ENCODE measurements at places on chromosomes 7 and 10. TPM values are rescaled to one million over a fixed set of nuclear protein-coding genes. Genes with fewer than 3 reads are reported as not detected.

DNA sequence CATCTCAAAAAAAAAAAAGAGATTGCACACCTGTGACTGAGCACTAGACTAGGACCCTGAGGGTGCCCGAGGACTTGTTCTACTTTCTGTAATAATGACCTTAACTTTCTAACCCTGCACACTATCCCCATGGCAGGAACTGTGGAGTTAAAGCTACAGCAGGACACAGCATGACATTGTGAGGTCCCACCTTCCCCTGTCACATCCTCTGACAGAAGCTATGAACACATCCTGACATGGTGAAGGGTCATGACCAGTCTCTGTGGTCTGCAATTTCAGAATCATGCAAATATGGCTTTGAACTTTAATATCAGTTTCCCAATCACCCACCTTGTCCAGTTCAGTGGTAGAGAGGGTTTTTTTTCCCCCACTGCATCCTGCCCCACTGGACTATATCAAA, 18.5 kb upstream of the SAR1A start:
- DNase-seq = no peak

DNA sequence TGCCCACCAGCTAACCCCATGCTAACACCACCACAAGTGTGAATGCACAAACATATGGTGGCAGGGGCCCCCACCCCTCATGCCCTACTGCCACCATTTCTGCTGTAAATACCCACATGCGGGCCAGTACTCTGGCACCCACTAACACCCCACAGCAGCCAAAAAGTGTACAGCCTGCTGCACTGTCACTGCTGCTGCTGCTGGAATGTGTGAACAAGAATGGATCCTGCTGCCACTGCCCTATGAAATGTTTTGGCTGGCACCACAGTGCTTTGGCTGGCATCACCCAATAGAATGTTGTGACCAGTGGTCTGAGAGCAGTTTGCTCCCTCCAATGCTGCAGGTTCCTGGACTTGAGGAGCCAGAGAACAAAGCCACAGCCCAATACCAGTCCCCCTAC, 606.6 kb upstream of the SORCS1 start:
- DNase-seq = no peak

- DNase-seq = no peak
Observed at GRCh38 chr10:103861505-103861904, 6.1 kb upstream of the SH3PXD2A start.

DNA sequence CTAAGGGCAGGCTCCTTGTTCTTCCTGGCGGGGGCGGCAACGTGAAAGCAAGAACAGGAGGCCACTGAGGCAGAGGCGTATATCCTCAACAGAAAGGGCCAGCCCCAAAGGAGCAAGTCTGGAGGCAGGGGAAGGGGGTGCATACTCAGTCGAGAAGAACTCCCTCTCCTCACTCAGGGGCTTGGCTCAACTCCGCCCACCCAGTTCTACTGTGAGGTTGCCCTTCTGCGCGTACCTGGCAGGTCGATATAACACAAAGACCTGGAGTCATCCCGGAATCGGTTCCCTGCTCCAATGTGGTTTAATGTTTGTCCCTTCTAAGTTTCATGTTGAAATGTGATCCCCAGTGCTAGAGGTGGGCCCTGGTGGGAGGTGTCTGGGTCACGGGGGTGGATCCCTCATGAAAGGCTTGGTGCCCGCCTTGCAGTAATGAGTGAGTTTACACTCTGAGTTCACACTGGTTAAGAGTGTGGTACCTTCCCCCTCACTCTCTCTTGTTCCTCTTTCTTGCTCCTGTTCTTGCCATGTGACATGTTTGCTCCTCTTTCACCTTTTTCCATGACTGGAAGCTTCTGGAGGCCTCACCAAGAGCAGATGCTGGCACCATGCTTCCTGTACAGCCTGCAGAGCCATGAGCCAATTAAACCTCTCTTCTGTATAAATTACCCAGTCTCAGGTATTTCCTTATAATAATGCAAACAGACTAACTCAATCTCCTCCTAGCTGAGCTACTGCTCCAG, 32.6 kb downstream of the GSDME start:
- DNase-seq = no peak

DNA sequence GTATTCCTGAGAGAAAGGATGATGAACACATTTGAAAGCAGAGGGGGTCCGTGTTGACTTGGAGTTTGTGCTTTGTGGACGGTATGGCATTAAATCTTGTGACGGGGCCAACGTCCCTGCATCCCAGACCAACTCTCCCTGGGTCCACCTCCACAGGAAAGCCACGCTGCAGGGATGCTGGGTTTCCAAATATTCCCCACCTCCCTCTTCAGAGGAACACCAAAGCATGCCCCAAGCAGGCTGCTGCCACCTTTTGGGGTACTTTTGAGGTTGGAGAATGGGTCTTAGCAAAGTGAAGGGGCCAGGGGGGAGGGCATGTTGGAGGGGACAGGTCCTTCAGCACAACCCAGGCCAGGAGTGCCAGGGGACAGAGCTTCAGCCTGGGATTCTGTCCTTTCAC, 504.4 kb downstream of the TCERG1L start:
- no peak for DNase-seq

- no peak for DNase-seq
Observed at GRCh38 chr7:50826371-50827172, 43.9 kb upstream of the GRB10 start.

DNA sequence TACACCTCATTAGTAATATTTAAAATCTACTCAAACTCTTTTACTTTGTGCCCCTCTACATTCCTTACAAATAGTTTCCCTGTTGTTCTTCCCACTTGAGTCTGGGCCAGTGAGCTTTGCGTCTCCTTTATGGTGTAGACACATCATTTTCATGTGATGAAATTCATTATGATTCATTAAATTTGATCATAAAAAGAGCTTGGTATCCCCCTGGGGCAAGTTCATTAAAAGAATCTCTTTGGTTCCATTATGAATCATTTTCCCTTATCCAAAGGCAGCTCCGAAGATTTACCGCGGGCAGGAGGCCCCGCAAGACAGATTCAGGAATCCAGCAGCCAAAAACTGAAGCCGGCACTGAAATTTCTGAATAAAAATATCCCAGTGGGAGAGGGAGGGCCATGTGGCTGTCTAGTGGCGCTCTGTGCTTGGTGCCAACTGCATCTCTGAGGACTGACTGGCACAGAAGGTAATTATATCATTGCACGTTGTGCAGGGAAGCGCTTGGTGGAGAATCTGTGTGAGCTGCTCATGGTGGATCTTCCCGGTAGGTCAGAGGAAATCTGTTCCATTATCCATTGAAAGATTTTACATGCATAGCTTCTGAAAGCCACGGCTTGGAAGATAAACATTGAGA, 151.4 kb upstream of the PITRM1 start:
- no peak for DNase-seq

GRCh38 chr10:18325889-18326531, 185.8 kb downstream of the CACNB2 start:
- DNase-seq = no peak

GRCh38 chr7:33559324-33559710, 346.0 kb upstream of the BMPER start:
- DNase-seq = no peak

DNA sequence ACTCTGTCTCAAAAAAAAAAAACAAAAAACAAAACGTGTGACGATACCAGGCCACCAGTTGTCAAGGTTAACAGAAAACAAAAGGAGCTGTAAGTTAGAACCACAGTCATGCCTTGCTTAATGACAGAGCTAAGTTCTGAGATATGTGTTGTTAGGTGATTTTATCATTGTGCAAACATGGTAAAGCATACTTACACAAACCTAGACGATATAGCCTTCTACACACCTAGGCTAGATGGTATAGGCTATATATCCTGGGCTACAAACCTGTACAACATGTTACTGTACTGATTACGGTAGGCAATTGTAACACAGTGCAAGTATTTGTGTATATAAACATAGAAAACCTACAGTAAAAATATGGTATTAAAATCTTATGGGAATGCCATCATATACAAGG, 564.2 kb downstream of the HTR7 start:
- DNase-seq = no peak

GRCh38 chr10:28219251-28219650, 83.6 kb downstream of the MPP7 start:
- no peak for DNase-seq

DNA sequence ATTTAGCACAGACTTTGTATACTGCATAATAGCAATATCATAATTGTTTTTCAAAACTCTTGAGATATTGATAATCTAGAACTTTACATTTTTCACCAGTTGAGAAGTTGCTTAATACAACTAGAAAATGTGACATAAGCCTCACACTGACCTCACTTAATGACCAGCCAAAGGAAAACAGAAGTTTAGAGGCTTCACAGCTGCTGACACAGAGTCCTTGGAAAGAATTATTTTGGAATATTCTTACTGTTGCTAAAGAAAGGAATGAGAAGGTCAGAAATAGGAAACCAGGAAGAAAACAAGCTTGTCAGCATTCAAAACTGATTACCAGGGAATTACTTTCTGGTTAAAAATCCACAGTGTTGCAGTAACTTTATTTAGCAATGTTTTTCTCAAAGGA, 35.5 kb upstream of the WASL start:
- DNase-seq = no peak

DNA sequence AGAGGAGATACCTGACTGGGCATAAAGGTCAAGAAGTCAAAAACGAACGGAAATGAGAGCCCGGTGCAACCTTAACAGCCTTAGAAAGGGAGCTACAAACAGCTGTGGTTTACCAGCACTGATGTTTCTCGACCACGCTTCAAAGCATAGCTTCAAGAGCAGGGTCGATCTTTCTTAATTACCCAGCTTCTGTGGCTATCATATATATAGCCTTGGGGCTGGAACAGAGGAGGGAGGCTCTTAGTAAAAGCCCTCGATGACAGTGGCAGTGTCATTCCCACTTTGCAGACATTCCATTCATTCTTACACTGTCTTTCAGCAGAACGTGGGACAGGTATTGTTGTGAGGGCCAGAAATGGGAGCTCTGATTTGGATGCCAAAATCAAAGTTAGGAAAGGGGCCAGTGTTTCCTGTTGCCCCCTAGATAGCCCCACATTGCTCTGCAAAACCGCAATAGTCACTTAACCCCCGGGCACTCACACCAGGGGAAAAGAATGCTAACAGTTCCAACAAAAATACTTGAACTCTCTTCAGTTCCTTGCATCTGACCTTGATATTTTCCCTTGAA, 141.5 kb downstream of the MTPAP start:
- DNase-seq = no peak

- peak; percentile 94 for DNase-seq
Observed at GRCh38 chr10:11270135-11270857, 252.6 kb downstream of the CELF2 start.

DNA sequence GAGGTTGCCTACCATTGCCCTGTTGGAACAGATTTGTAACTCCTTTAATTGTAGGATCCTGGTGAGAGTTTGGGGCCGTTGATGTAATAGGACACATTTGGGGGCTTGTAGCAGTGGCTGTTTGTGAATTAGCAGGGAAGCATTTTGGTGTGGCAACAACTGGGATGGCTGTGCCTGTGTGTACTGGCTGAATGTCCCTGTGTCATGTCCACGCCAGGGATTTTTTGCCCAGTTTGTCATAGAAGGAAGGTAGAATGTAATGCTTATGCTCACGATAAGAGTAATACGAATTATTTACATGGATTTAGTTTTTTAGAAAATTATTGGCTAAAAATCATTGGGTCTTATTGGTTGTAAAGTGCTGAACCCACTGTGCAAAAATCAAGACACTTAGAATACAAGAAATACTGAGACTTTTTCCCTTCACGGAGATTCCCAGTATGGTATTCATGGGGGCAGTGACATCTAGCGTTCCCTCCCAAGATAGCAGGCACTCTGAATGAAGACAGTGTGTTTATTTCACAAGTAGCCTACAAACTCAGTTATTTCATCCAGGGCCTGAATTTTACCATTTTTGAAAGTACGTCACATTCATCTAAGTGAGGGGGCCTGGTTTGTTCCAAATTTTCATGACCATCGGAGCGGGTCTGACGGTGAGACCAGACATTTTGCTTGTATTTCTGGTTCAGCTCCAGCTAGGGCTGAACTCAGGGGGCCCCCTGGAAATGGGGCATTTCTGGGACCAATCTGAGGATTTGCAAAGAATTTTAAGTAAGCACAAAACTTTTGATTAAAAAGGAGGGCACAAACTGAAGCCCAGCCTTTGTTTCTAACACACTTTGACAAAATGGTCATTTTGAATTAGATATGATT, 74.7 kb downstream of the CACNB2 start:
- peak; percentile 61 for DNase-seq

DNA sequence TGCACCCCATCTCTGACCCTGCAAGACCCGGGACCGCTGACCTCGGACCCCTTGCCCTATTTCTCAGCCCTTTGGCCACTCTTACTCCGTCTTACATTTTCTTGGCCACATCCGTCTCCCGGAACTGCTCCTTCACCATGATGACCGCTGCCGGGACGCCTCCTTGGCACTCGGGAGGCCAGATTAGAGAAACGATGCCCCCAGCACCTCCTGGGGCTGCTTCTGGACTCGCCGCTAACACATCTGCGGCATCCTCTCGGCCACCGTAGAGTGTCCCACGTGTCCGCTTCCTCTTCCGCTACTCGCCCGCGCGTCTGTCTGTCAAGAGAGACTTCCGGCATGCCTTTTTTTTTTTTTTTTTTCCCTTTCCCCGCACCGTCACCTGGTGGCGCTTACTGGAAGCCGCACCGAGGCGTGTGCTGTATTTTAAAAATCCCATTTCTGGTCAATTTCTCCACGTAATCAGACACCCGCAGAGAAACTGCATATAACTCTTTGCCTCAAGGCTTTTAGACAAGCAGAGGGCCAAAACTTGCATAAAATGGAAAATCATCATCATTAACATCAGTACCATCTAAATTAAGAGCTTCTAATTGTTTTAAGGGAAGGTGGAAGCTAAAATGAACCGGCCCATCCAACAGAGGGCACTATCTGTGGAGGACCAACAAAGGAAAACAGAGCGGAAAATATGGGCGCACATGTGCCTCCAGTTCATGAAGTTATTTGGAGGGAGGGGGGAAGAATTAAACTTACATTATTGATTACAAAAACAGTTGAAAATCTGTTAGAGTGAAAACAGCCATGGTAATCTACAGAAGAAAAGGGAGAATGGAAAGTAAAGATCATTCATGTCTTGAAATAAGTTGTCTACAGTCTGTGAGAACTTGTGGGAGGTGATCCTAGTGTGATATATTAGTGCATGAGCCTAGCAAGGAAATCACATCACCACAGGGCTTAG, at the start of gene POLR3A:
Gene POLR3A (minus strand): TSS at position 247 of the 958 bp plus-strand sequence. CDS start 108 bp downstream, at position 139.
- DNase-seq = peak; percentile 90

NODAL gene
- total RNA-seq = 41.1 TPM

ZNF25 gene
- 1.3 TPM for total RNA-seq

RADIL gene
- total RNA-seq = 8.6 TPM

CYP26C1 gene
- total RNA-seq = 0.11 TPM

CHAT gene
- not detected for total RNA-seq

ATG9B gene
- total RNA-seq = 3.8 TPM

CDC14C gene
- not detected for total RNA-seq

GIMAP1 gene
- total RNA-seq = 0.05 TPM

LRIT1 gene
- not detected for total RNA-seq

SPDYE6 gene
- not detected for total RNA-seq

SPAG6 gene
- not detected for total RNA-seq
